ENCODE measurements at places on chromosomes 11 and 22. TPM values are rescaled to one million over a fixed set of nuclear protein-coding genes. Genes with fewer than 3 reads are reported as not detected.

The OR8U1 gene
- 3.6 TPM for total RNA-seq

The BDNF gene
- total RNA-seq = 15.4 TPM

The KCNA4 gene
- 9.1 TPM for total RNA-seq

- DNase-seq = no peak
These were observed 573 bp downstream of the STK33 start for GRCh38 chr11:8593455-8593854.

GRCh38 chr11:134288486-134288885, 12.3 kb downstream of the GLB1L3 start:
- no peak for DNase-seq

- peak; percentile 78 for DNase-seq
These were observed 9.7 kb upstream of the THY1 start for GRCh38 chr11:119432484-119433357.

DNA sequence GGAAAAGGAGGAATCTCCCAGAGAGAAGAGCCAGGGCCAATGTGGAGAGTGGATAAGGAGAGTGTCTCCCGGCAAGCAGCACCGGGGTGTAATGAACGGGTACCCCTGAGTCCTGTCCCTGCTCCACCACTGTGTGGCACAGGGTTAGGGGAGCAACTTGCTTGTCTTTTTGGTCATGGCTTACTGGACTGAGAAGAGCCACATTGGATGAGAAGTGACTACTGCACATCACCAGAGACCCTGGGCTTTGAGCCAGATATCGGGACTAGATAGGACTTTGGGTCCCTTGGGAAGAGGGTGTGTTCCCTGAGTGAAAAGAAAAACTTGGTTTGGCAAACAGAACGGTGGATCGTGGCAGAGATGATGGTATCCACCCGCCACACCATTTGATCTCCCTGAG, 24.6 kb downstream of the SDHAF2 start:
- DNase-seq = no peak

DNA sequence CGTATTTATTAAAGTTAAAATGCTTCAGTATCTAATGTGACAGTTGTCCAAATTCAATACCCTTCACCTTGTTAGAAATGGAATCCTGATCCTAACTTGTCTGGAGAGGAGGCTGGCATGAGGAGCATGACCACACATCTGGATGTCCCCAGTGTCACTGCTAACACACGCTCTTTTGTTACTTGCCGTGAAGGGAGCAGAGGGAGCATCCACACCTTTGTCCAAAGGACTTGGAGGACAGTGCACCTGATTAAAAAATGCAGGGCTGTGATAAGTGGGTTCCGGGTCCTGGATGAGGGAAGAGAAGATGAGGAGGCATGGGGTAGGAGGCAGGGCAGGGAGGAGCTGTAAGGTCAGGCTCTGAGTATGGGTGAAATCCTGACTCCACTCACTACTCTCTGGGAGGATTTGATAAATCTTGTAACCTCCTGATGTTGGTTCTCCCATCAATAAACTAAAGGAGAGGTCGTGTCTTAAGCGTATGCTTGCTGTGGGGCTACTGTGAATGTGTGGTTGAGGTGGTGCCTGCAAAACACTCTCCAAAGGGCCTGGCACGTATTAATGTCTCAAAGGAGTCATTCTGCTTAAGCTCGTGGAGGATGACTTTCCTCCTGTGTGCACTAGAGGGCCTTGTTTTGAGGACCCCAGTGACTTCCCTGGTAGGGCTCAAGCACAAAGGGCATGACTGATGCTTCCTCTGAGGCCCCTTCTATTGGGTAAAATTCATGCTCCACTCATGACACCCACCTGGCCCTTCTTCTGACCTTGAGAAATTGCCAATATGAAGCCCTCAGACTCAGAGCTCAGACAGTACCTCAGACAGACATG, 16.8 kb upstream of the IGLL5 start:
- DNase-seq = no peak

- no peak for DNase-seq
These were observed 1.8 kb downstream of the C11orf86 start for GRCh38 chr11:66976925-66977324.
